Activated T-cell treated with anti-CD3 and anti-CD28 coated beads for 4 hours (primary cell): ENCODE measurements at places on chromosomes 2 and 18.

DNA sequence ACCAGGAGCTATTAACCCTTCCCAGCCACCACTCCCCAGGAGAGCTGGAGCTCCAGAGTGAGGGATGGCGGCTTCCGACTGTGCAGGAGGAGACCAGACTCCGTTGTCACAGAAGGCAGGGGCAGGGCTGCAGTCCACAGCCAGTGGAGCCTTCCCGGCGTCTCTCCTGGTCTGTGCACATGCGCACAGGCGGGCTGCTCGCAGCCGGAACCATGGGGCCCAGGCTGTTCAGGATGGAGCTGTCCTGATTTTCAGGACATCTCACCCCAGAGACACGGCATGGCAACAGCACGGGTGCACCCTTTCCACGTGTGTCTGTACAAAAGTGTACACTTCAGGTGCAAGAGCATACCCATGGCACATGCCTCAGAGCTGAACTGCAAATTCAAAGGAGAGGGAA is 28.9 kb downstream of the EIPR1 start:
- no peak for DNase-seq

DNA sequence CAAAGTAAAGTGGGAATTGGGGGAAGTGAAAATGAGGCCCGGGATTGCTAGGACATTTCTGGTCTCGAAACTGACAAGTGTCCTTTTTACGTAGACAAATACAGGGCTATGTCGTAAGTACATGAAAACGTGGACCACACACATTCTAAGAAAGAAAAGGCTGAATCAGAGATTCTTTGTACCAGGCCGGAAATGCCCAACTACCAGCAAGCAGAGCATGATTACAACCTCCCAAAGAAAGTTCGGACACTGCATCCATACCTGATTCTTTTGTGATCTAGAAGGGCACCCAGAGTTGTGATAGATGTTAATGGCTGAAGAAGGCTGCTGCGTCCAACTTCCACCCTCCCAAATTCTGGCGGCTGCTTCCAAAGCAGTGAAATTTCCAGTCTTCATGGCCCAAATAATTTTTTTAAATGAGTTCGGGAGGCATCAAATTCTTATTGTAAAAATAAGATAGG is 1.7 kb downstream of the RBMS1 start:
- no peak for DNase-seq

GRCh38 chr2:133314795-133315194 is 253.5 kb downstream of the NCKAP5 start:
- no peak for DNase-seq

DNA sequence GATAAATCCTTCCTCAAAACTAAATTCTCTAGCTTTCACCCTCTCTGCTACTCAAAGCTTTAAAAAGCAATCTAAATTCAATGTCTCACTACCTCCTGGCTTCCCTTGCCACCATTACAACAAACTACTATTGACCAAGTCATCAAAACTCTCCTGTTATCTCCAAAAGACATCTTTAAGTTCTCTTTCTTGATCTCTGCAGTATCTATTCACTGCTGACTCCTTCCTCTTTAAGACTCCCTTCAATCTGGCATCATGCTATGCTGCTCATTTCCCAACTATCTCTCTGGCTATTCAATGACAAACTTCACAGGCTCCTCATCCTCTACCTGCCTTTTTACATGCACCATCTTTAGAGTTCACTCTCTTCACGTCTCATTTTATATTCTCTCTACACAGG is 5.9 kb downstream of the PPP3R1 start:
- no peak for DNase-seq

DNA sequence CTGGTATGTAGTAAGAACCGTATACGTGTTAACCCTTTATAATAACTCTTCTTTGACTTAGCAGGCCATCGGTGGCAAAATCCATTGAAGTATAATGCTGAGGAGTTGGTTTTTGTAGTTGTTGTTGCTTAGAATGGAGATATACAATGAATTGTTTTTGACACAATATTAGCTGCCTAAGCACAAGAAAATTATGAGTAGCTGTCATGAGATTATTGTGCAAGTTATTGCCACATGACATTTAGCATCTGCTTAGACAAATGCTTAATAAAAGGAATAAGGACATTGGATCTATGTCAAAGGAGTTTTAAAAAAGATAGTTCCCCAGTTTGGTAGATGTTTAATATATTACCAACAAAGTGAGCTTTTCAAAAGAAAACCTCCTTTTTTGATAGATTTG is 59.9 kb downstream of the ABCB11 start:
- DNase-seq = no peak

DNA sequence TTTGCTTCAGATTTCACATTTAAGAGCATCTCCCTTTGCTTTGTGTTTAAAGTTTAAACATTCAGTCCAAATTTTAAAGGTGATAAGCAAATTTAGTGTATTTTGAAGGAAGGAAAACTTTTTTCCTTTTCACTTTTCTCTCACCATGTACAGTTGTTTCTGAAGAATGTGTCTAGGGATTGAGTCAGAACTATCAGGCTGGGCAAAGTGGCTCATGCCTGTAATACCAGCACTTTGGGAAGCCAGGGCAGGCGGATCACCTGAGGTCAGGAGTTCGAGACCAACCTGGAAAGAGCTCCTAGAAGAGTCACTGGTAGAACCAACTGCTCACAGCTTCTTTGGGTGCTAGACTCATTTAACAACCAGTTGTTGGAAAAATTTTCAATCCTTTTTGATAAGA is 327.0 kb upstream of the THUMPD2 start:
- no peak for DNase-seq

DNA sequence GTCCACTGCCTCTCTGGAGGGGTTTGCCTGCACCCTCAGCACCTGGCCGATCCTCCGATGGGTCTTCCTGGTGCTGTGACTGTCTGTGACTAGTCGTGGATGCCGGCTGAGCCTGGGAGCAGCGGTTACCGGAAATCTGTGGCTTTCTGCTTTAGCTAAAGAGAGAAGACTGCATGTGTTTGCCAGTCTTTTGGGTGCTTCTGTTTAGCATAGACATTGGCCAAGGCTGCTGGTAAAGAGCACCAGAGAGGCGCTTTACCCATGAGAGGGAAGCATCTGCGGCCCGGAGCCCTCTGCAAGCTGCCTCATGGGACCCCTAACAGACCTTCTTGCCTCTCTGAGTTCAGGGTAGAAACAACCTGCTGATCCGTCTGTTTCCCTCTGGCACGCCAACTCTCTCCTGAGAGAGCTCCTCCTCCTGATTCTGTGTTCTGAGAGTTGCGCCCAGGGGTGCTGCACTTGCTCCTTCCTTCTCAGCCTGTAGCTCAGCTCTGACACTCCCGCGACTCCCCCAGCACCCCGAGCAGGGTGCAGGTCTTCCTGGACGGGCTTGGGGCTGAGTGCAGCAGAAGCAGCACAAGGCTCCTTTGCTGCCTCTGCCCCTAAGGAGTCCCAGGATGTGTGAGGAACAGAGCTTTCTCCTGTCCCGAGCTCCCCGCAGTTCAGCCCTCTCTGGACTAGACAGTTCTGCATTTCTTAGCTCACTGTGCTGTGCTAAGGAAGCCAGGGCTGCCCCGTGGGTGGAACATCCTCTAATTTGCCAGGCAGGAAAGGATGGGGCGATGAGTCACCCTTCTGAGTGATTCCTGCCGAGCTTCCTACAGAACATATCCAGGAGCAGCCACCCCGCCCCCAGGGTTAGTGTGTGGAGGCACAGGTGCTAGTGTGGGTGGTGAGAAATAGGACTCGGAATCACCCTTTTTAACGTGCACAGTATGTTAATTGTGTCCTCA is 203.2 kb downstream of the SH3RF3 start:
- DNase-seq = no peak

DNA sequence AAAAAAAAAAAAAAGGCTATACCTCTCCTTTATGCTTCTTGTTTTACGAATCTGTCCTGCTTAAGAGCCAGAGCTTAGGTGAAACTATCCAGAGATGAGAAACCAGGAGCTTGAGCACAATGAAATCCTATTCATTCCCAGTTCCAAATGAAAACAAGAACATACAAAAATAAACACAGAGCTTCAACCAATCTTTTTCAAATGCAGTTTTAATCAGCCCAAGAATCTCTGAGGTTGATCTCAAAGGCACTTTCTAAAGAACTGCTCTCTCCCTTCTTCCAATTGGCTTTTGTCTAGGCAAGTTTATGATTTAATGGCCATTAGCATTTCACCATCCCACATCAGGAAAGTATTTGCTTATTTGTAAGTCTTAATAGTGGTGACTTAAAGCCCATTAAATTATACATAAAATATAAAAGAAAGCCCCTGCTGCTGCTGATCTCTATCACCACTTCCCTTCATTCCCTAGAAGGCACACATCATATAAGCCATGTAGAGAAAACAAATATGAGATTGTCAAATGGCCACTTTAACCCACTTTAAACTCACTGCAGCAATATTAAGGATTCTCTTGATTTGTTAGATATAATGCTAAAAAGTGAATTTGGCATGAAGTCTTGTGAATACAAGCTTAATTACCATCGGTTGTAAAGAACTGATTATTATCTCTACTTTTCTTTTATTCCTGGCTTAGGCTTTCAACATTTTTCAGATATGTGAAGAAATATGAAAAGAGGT is 29.3 kb upstream of the SCN9A start:
- DNase-seq = no peak

DNA sequence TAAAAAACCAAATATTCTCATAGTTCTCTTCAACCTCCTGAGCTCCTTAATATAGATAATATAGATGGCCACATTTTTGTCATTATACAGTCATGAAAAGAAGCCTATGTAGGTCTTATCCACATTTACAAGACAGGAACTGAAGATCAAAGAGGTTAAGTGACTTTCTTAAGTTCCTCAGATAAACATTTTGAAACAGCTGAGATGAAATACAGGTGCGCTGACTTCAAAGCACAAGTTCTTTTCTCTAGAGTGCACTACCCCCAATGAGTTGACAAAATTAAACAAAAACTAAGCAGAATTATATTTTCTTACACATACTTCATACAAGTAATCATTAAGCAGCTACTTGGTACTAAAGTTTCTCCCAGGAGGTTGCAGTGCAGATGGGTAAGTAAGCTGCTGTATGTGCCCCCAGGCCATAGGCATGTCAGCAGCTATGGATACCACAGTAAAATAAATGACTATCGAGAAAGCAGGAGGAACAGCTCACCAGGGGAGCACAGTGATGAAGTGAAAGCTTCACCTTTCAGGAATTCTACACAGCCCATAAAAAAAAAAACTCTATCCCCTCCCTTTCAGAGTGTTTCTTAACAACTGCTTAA is 199.8 kb downstream of the DPP10 start:
- DNase-seq = no peak

DNA sequence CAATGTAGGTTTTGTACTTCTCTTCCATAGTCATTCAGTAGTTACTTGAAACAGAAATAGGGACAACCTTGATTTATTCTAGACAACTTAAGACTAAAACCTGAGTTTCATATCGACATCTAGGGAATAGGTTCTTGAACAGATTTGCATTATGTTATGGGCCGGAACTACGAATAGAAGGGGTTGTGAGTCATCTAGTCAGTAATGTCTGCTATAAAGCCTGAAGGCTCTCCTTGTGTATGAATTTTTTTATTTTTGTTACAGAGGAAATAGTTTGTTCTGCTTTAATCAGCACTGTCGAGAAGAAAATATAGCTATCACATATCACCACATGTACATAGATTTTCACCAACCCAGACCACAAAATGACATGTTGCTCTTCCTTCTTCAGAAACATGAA is 17.3 kb upstream of the TRIM43 start:
- DNase-seq = no peak

GRCh38 chr2:238256594-238257104 is 16.8 kb upstream of the HES6 start:
- peak; percentile 44 for DNase-seq

DNA sequence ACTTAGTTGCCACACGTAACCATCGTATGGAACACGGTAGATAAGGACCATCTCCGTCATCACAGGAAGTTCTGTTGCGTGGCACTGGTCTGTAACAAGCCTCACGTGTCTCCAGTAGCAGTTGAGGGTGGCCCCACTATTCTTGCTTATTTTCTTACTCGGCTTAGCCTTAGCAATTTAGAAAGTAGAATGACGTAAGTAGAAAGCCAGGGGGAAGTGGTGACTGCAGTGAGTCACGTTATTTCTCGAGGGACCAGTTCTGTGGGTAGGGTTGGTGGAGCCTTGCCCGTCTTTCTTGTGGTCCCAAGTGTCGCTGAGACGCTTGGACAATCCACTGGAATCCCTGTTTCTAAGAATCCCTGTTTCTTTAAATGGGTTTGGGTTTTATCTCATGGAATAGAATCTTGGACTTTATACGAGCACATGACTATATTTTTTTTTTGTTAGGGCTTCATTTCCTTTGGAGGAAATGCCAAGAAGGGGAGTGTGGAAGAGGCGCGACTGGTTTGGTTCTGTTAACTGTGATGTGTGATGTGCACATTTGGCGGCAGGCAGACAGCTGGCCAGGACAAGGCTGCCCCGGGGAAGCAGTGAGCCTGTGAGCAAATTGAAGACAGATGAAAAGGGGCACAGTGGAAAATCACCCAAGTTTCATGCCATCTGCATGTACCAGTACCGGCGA is 96.2 kb downstream of the CABLES1 start:
- peak; percentile 50 for DNase-seq

DNA sequence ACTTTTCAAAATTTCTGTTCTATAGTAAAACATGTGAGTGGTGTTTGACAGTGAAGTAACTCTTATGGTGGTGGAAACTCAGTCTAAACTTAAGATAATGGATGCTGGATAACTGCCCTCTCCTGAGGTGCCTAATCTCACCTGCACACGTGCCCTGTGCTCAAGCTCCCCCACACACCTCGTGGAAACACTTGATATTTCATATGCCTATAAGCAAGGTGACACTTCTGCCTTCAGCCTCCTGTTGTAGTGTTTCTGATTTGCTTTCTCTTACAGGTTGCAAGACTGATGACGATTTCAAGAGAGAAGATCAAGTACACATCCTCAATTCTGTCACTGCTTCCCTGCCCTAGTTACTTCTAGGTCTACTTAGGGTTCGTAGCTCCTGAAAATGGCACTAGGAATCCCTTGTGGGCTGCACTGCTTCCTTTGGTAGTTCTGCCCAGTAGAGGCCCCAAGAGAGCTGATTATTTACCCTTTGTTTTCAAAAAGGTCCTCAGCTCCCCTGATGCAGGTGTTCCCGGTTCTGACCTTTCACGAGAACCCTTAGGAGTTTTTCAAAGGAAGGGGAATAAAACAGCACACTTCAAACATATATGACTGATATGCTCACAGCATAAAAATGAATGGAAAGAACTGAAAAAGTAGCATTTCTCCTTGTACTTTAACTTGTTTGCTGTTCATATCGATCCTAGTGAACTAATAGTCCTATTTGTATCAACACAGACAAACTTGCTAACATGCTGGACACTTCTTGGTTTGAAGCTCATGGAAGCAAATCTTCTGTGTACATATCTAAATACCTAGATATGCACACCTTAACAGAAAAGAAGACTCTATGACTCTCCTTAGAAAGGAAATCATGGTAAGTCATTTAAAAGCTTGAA is 6.7 kb downstream of the CAVIN2 start:
- no peak for DNase-seq

GRCh38 chr2:31008561-31009114 is 129.6 kb downstream of the GALNT14 start:
- no peak for DNase-seq

- DNase-seq = no peak
Measured at GRCh38 chr18:26546170-26546874, 2.0 kb downstream of the KCTD1 start.

DNA sequence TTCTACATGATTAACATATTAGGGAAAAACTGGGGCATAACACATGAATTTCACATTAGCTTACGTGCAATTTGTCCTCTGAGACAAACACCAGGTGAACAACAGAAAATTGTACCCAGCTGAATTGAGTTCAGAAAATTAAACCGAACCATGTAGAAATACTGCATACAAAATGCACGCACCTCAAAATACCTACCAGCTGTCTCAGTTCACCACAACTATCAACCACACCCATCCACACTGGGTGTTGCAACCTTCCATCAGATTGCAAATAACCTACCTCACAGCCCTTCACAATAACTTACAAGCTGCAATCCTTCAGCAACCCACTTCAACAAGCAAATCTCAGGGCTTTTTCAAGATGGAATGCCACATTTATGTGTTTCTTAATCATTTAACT is 55.9 kb downstream of the UNC50 start:
- peak; percentile 29 for DNase-seq
